ENCODE measurements at places on chromosomes 11 and 22.

DNA sequence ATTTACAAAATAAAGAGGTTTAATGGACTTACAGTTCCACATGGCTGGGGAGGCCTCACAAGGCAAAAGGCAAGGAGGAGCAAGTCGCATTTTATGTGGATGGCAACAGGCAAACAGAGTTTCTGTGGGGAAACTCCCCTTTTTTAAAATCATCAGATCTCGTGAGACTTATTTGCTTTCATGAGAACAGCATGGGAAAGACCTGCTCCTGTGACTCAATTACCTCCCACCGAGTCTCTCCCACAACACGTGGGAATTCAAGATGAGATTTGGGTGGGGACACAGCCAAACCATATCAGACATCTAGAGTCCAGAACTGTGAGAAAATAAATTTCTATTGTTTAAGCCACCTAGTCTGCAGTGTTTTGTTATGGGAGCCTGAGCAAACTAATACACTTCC lies 80.8 kb downstream of the ME3 start:
- no peak for DNase-seq

- DNase-seq: no peak
Observed at GRCh38 chr11:34977089-34977912, 60.9 kb downstream of the PDHX start.

DNA sequence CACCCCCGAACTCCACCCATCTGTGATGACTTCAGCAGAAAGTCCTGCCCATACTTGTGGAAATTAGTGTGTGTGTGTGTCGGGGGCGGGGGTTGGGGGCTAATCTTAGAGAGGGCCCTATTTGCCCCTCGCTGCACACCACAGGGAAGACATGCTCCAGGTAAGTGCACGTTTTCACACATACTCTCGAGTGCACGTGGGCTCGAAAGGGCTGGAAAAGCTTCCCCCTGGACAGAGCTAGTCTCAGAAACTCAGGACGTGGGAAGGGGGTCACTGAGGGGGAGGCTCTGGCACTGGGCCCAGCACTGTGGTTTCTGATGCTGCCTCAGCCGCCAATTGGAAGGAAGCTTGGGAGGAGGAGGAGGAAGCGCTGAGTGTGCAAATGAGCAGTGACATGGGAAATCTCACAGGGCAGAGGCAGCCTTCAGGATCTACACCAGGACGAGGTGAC lies 40.7 kb upstream of the CD82 start:
- DNase-seq: no peak

GRCh38 chr11:127006311-127006710 lies 5.7 kb upstream of the KIRREL3 start:
- DNase-seq: no peak

- DNase-seq: no peak
Observed at GRCh38 chr22:35479359-35479758, 61.3 kb upstream of the RASD2 start.

GRCh38 chr11:123707606-123708205 lies 33.8 kb downstream of the ZNF202 start:
- peak; percentile 75 for DNase-seq

- DNase-seq: no peak
Observed at GRCh38 chr11:99418927-99419720, 398.4 kb downstream of the CNTN5 start.

DNA sequence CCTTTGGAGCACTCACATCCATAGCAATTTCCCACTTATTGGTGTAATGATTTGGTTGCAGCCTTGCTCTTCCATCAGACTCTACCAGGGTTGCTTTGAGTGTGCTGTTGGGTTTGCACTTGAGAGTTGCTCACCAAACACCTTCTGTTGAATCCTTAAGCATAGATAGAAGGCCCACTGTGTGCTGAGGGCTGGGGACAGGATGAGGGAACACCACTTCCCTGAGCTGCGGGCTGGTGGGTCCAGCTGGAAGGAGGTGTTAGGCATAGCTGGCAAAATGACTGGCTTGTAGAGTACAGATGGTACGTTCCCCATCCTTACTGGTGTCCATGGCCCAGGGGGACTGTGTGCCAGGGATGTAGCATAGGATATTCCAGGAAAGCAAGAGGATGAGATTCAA lies 3.9 kb downstream of the PRDM11 start:
- peak; percentile 40 for DNase-seq

- DNase-seq: no peak
Observed at GRCh38 chr11:128734103-128734831, 40.4 kb downstream of the FLI1 start.

- DNase-seq: no peak
Observed at GRCh38 chr11:34134765-34135164, 29.3 kb downstream of the NAT10 start.

DNA sequence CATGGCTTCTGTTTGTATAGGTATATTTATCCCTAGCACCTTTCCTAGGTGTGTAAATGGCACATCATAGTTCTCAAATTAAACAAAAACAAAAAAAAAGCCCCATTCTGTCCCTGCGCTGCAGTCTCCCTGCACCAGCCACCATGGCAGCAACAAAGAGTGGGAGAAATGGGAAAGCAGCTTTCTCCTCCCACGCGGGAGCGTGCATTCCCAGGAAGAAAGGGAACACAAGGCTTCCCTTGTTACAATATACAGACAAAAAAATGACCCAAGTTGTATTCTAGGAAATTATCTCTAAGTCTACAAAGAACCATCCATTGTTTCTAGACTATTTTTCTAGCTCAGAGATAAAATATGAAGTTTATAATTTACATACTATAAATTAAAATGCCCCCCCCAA lies 16.1 kb upstream of the TMPRSS5 start:
- DNase-seq: no peak

GRCh38 chr22:20456064-20456721 lies 18.6 kb upstream of the SCARF2 start:
- peak; percentile 87 for DNase-seq

DNA sequence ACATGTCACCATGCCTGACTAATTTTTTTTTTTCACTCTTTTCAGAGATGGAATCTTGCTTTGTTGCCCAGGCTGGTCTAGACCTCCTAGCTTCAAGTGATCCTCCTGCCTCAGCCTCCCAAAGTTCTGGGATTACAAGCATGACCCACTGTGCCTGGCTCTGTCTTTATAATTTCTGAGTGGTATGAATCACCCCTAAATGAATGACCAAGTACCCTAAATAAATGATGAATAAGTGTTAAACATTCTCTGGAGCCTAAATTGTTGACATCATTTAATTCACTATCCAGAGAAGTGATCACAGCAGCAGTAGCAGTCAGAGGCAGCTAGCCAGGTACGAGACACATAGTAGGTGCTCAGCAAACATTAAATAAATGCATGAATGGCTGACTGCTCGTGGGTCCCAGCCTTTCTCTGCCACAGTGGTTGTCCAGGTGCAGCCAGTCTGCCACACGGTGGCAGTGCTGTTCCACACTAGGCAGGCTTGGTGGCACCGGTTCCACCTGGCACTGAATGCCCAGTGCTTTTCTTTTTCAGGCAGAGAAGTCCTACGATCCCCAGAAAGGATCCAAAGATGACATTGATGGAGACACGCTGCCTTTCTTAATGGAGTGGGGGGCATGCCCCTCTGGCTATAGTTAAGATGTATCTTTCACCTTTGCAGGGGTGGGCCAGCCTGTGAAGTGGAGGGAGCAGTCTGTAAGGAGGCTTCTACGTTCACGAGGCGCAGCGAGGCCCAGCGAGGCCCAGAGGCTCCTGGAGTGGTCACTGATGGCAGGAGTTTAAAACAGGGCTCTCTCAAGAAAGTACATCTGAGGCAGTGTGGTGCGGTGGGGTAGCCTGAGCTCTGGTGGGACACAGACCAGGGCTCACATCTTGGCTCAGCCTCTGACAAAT lies 8.7 kb upstream of the TTC12 start:
- peak; percentile 86 for DNase-seq

DNA sequence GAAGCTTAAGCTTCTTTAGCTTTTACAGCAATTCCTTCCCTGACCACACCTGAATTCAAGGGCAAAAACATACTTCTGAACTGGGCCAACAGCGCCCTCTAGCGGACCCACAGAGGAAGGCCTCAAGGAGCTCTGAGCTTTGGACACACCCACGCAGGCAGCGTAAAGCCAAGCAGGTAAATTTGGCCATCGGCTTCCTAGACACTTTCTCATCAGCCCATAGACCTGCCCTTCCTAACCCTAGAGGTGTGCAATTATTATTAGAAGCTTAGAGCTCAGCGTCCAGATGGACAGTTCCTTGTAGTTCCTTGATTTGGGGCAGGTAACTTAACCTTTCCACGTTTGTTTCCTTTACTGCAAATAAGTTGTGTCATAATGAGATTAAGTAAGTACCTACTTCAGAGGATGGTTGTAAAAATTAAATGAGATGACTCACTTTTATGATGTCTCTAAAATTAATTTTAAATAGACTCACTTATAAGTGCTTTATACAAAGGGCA lies 25.7 kb upstream of the HMGXB4 start:
- peak; percentile 83 for DNase-seq

Measured in activated CD8-positive, alpha-beta memory T cell treated with anti-CD3 and anti-CD28 coated beads for 24 hours (primary cell).